ENCODE measurements at places on chromosomes 11 and 22.

GRCh38 chr11:60305906-60306619 is 21.0 kb upstream of the MS4A6E start:
- DNase-seq, result peak; percentile 10

DNA sequence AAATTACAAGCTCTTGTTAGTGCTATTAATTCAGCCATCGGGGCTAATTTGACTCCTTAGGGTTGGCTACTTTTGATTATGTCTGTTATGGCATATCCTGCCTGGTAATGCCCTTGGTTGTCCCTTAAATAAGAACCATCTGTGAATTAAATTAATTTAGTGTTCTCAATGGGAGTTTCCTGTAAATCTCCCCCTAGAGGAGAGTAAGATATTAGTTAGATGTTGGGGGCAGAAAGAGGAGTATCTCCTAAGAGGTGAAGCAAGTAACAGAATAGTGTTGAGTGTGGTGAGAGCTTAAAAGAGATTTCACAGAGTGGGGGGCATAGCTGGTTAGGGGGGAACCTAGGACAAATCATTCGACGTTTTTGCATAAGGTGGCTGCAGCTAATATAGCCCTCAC is 1126.9 kb downstream of the JRKL start:
- no peak for DNase-seq

DNA sequence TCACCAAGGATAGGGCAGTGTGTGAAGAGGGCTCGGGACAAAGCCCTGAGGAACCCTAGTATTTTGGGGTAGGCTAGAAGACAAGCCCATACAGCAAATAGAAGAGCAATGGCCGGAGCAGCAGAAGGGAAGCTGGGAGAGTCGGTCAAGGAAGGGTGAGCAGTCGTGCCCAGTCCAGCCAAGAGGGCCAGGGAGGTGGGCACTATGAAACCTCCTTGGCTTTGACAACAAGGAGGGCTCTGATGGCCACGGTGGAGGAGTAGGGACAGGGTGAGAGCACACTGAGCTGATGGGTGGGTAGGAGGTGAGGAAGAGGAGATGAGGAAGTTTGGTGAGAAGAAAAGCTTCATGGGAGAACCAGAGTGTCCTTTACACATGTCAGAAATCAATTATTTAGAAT is 2.2 kb upstream of the YWHAH start:
- DNase-seq, result no peak

DNA sequence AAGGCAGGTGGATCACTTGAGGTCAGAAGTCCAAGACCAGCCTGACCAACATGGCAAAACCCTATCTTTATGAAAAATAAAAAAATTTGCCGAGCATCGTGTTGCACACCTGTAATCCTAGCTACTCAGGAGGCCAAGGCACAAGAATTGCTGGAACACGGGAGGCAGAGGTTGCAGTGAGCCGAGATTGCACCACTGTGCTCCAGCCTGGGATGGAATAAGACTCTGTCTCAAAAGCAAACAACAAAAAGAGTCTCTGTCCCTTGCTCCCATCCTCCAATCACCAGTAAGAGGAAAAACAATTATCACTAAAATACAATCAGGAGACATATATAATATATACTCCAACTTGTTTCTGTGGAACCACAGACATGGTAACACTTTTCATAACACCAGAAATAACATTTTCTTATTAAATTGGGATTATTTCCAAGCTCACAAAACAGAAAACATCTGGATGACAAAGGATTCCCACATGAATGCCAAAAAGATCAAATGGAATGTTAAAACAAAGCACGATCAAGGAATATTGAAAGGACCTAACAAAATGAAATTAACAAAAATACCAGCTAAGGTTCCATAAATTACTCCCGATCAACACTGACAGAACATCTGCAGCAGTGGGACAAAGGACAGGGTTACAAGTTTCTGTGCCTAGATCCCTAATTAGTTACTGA is 15.2 kb downstream of the FCHSD2 start:
- DNase-seq, result no peak

GRCh38 chr22:34414467-34415440 is 494.5 kb upstream of the LARGE1 start:
- DNase-seq, result no peak

DNA sequence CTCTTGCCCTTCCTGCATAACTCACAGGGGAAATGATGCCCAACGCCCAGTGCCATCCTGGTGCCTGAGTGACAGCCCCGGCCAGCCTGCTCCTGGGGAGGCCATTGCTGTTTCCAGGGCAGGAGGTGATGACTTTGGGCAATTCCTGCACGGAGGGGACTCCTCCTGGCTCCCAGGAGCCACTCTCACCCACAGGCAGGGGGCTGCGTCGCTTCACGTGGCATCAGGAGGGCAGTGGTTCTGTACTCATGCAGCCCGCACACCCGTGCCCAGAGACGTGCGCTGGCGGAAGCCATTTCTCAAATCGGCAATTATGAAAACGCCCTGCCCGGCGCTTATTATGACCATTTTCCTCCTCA is 272.3 kb downstream of the CTTN start:
- no peak for DNase-seq

- peak; percentile 84 for DNase-seq
Measured at GRCh38 chr11:123454060-123454651, 24.1 kb downstream of the GRAMD1B start.

GRCh38 chr11:64428693-64429092 is 69.7 kb downstream of the RPS6KA4 start:
- no peak for DNase-seq

- no peak for DNase-seq
Measured at GRCh38 chr11:7019500-7020182, 505 bp downstream of the ZNF214 start.

- peak; percentile 17 for DNase-seq
Measured at GRCh38 chr22:29156507-29156906, 49.2 kb upstream of the EMID1 start.

- DNase-seq, result peak; percentile 72
Measured at GRCh38 chr11:72482211-72482812, 48.0 kb upstream of the CLPB start.

GRCh38 chr11:28606930-28607329 is 498.7 kb downstream of the METTL15 start:
- no peak for DNase-seq

DNA sequence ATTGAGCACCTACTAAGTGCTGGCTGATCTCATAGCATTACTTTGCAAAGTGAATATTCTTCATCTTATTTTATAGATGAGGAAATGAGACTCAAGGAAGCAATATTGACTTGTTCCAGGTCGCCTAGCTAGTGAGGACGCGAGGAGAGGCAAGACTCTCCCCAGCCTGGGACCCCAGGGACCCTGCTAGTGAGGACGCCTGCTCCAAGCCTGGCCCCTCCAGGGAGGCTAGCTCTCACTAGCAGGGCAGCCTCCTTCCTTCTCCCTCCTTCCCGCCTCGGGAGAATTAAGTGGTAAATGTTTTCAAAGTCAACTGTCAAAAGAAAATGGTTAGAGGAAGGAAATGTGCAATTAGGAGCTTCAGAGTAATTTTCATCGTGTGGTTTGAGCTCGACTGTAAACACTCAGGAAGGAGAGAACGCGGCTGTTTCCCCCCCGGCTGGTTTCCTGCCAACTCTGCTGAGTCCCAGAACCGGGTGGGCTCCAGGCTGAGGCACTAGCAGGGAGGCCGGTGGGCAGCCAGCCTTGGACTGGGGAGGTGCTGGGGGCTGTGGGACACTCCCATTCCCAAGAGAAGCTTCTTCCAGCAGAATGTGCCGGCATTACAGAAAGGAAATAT is 17.9 kb downstream of the MYEOV start:
- no peak for DNase-seq

DNA sequence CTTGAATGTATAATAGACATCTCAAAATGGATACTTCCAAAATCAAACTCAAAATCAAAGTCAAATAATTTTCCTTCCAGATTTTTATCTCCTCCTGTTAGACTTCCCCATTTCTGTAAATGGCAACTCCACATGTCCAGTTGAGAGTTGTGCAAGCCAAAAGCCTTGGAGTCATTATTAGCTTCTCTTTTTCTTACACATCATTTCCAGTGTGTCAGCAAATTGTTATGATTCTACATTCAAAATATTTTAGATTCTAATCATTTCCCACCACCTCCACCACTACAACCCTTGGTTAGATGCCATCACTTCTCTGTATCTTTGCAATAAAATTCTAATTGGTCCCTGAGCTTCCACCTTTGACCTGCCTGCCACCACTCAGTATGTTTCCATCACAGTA is 155.7 kb downstream of the CNTN5 start:
- no peak for DNase-seq

Measured in HFFc6 (cell line).